ENCODE measurements at places on chromosomes 7 and 10.

GRCh38 chr7:96076350-96076707, 245.6 kb downstream of the SLC25A13 start:
- DNase-seq, result no peak

DNA sequence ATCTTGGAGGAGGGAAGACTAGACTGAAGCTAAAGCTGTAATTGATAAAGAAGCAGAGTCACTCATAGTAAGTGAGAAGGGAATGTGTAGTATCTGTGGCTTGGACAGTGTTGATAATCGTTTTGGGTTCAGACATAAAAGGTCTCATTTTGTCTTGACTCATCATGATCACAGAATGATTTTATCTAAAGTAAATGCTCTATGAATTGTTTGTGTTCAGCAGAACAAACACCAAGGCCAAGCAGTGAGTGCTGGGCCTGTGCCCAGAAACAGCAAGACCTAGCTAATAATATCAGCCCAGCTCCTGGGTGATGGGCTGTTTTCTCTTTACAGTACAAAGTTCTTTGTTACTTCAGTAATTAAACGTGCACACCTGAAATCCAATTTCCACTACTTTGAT, 26.7 kb upstream of the CD36 start:
- peak; percentile 50 for DNase-seq

DNA sequence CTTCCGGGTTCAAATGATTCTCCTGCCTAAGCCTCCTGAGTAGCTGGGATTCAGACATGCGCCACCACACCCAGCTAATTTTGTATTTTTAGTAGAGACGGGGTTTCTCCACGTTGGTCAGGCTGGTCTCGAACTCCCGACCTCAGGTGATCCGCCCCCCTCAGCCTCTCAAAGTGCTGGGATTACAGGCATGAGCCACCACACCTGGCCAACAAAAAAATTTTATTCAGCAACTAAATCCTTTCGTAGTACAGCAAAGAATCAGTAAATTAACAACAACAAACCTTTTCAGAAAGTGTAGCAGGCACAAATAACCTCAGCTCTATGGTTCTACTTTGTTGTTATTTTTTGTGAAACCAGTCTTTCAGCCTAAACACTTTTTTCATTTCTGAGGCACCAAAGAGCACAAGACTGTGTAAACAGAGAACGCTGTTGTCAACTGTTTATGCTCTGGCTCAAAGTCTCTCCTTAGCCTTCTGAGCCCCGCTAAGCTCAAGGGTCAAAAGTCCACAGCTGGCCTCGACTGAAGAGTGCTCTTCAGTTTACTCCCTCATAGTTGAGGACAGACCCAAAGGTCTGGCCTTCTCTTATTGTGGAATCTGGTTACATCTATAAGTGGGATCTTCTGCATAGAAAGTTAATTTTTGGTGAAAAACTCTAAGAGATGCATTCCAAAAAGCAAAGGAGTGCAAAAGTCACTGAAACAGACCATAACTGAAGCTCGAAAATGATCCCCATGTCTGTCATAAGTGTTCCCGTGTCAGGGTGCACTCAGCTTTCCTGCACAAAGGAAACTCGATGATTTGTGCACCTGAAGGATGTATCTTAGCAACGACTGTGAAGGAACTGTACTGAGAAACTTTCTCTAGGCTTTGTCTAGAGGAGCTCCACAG, 24.6 kb upstream of the DDX50 start:
- no peak for DNase-seq

- DNase-seq, result no peak
These were observed 249.3 kb upstream of the NEBL start for GRCh38 chr10:21146436-21146789.

- no peak for DNase-seq
These were observed 74.8 kb upstream of the SVIL start for GRCh38 chr10:29709484-29710002.

GRCh38 chr7:112898432-112899290, 108.5 kb upstream of the TMEM168 start:
- no peak for DNase-seq

- no peak for DNase-seq
These were observed 824.4 kb downstream of the GRID1 start for GRCh38 chr10:85542152-85542551.

DNA sequence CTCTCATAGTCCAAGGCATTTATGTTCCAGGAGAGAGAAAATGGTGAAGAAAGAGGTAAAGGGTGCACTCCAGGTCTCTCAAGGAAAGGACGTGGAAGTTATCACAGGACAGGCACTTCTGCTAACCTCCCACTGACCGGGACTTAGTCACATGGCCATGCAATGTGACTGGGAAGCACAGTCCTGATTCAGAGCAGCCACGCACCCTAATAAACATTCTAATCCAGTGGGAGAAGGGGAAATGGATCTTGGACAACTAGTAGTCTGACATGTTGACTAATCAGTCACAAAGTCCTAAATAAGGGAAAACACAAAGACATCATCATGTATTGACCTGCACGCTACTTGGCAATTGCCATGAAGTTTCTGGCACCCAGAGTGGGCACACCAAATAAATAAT, 417.5 kb upstream of the ZMIZ1 start:
- no peak for DNase-seq

DNA sequence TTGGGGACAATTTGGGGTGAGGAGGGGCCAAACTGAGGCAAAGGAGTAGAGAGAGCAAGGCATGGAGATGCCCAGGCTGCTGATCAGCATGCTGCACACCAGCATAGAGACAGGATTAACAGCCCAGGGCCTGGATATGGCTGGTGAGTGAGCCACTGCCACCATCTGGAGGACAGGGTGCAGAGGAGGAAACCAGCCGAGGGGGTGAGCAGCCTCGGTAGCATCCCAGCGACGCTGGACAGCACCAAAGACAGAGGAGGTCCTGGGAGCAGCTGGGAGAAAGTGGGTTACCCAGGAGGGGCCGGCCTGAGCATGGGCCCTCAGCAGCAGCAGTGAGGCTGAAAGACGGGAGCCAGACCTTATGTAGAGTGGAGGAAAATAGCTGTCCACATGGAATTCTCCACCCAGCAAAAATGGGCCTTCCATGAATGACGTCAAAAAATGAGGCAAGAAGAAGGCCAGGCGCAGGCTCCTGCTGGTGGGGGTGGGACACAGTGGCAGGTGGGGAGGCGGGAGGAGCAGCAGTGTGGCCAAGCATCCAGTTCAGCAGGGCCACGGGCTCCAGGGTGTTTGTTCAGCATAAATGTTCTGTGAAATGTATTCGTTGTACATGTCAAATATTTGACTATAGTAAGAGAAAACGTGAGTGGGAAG, 16.7 kb downstream of the RET start:
- no peak for DNase-seq

GRCh38 chr10:68981074-68981473, 7.5 kb upstream of the KIFBP start:
- DNase-seq, result no peak

- no peak for DNase-seq
These were observed 3.1 kb upstream of the CYP26A1 start for GRCh38 chr10:93070378-93071176.

DNA sequence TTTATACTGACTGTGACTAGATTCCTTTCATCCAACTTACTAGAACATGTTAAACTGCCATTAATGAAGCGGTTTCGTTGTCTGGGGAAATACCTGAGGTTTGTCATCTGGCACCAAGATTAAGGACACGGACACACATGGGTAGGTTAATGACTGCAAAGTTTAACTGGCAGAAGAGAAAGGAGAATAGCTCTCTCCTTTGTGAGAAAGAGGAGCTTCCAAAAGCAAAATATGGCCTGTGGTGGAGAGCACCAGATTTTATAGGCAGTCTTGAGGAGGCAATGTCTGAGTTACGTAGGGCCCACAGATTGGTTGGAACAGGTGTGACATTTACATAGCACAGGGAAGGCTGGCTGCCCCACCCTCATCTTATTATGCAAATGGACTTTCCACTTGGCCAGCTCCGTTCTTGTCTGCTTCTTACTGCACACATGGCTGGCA, 1193.0 kb upstream of the CELF2 start:
- no peak for DNase-seq

DNA sequence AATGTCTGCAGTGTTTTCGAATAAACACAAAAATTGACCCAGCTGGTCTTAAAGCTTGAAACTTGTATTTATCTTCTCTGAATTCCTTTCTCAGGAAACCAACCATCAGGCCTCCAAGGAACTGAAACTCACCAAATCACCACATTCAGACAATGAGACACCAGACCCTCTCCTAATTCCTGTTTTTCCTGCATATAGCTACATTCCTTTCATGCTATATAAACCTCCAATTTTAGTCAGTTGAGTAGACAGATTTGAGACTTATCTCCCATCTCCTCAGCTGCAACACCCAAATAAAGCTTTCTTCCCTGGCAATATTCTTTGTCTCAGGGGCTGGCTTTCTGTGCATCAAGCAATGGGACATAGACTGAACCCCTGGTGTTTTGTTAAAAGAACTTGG, 317.0 kb downstream of the CACNA2D1 start:
- DNase-seq, result no peak

- no peak for DNase-seq
These were observed 80.7 kb downstream of the C7orf25 start for GRCh38 chr7:42831006-42831717.

GRCh38 chr7:99868246-99868645, 8.6 kb downstream of the OR2AE1 start:
- DNase-seq, result no peak

DNA sequence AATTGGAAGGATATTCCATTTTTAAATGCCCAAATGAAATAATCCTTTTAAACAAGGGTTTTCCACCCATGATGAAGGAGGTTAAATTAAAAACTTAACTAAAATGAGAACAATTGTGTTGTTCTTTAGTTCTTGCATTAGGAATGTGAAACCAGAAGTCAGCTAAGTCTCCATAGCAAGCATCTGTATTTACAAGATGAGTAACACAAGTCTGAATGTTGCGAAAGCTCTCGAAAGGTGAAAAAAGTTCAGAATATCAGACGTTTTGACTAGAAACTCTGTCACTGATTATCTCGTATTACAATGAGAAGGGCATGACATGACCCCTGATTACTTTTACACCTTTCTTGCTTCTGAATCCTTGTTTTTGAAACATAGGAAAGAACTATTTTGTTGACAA, 149.6 kb downstream of the BICC1 start:
- no peak for DNase-seq

DNA sequence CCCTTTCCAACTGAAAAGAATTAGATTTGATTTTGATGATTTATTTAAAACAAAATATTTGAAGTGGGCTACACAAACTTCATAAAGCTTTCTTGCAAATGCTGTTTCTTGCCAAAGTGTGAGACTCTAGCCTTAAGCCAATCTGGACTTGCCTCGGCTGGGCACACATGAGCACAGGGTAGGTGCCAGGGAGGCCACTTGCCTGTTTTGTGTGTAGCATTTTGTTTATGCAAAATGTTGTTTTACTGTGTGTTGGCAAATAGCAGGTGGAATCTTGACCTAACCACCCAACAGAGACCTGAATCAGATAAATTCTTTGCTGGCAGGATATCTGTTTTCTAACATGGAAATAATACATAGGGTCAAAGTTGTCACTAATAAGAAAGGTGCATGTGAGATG, 161.1 kb downstream of the BMPER start:
- no peak for DNase-seq

DNA sequence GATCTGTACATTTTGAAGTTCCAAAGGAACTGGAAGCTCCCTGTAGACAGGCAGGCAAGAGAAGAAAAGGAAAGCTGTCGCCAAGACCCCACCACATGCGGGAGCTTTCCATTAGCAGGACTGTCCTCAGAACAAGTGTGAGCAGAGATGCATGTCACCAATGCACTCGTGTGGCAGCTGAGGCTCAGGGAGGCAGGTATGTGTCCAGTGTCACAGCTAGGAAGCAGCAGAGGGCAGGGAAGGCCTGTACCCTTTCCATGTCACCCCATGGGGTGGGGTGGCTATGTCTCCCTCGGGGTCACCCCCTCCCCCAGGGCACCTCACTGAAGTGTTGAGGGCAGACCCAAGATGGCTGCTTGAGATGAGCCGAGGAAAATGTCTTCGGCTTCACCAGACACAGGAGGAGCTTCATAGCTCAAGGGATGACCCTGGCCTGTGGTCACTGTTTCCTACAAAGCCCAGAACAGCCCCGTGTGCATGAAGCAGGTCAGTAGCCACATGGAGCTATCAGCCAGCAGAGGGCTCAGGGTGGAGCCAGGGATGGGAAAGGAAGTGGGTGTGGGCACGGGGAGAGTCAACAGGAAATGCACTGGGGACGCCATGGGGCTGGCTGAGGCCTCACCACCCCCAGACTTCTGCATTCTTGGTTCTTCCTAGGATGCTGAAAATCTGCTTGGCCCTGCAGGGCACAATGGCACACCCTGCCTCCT, 96.6 kb downstream of the FAM53B start:
- peak; percentile 75 for DNase-seq

DNA sequence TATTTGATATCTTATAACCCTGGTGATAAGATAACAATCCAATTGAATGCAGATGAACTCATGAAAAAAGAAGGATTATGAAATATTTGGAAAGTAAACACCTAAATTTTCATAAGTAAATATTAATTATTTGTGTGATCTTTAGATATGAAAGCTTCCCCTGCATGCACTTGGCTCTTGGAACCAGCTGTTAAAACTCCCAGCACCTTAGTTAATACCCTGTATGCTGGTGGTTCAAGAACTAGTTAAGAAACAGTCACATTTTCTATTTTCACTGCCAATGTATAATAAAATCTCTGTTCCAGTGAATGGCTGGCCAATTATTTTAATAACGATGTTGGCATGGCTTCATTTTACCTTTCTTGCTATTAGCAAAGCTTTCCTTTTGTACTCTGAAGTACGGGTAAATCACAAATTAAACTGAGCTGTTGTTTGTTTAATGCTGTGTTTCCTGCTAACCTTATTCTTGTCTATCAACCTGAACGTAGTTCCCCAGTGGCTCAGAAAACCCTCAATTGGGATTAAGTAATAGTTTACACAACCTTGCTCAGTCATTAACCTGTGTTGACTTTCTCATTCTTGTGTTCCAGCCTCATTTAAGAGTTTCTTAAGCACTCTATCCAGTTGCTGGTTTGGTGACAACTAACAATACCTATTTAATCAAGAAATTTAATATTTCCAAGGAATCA, 38.9 kb downstream of the MET start:
- DNase-seq, result no peak

DNA sequence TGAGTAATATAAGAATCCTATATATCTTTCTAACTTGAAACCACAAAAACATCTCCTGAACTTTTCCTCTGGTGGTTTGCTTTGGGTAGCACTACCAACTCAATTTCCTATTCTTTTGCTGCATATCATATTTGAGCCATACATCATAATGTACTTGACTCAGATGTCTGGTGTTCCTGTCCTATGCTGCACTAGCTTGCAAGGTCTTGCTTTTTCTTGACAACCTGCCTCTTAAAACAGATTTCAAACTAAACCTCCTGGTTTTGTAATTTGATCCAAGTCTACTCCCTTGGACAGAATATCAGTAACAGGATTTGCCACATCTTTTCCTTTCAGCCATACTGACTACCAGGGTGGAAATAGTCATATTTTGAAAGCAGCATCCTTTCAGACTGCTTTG, 520.3 kb upstream of the LRRTM3 start:
- no peak for DNase-seq

DNA sequence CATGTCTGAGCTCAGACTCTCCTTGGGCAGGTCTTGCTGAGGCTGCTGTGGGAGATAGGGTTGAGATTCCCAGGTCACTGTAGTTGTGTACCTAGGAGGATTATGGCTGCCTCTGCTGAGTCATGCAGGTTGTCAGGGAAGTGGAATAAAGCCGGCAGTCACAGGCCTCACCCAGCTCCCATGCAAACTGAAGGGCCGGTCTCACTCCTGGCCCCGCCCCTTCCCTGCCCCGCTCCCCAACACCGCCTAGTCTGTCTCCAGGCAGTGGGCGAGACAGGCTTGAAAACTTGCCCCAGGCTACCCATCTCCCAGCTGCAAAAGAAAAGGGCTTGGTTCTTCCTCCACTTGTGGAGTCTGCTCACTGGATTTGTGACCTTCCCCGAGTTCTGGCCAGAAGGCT, 41.6 kb upstream of the SDHAF3 start:
- no peak for DNase-seq

Data from psoas muscle (tissue), 8 donors.